ENCODE measurements at places on chromosomes 16 and 17.
A peak's percentile ranks its signal among the peaks of the same experiment; 100 is the strongest.

DNA sequence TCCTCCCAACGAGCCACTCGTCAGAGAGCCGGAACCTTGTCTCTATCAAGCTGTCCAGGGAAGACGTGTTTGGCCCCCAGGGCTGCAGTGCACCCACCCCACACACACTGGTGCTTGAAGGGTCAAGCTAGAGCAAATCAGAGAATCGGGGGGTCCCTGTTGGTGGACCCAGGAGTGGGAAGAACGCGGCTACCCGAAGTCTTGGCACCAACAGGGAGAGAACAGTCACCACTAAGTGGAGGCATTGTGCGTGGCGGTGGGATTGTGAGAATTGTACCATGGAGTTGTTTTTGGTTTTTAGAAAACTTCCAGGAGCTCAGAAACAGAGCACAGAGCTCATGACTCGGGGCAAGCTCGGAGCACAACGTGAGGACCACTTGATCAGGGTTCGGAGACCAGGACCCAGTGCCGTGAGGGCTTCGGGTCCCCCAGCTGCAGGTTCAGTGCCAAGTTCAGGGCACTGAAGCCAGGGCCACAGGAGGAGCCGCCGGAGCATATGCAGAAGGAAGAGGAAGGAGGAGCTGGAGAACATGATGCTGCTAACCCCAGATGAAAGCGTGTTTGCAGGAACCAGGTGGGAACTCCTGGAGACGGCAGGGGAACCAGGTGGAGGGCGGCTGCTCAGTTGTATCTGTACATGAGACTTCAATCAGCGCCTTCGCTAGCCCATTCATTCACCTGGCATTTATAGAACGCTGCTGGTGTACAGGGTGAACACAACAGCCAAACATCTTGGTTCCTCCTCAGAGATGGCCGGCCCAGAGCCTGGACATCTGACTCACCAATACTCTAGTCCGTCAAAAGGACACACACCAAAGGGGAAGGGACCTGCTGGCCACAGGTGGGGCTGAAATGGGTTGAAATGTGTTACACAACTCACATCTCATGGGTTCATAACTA is 42.8 kb downstream of the METRNL start:
- DNase-seq = no peak

DNA sequence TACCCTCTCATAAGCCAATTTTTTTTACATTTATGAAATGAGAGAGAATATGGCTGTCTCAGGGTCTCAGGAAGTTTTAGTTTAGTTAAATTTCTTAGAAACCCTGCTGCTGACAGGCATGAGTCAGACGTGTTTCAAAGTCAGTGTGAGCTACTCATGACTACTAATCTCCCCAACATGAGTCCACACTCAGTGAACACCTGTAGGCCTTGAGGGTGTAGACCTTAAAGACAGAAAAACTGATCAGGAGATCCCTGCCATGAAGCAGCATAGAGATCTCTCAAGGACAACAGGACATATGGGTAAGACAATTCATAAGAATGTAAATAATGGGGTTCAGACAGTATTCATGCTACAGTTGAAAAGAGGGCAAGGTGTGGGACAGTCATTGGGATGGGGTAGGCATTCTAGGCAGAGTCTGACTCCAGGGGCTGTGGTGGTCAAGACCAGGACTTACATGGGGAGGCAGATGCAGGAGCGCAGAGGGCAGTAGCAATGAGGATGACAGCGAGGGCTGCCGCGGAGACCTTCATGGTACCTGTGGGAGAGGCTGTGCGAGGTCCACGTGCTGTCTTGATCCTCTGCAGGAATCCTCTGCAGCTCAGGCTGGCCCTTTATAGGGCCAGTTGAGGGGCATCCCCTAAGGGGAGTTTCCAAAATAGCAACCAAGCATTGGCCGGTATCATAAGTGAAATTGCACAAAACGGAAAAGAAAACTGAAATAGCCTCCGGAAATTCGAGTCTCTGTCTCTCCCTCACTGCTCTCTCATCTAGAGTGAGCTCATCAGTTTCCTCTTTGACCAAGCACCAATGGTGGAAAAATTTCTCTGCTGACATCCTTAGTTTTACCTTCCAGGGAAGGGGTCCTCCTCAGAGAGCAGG is at the start of gene CCL5:
TSS of gene CCL5 (minus strand) at position 588 of the 882 bp plus-strand sequence.
- no peak for DNase-seq

GRCh38 chr17:67211742-67212141 is 33.3 kb downstream of the HELZ start:
- no peak for DNase-seq

DNA sequence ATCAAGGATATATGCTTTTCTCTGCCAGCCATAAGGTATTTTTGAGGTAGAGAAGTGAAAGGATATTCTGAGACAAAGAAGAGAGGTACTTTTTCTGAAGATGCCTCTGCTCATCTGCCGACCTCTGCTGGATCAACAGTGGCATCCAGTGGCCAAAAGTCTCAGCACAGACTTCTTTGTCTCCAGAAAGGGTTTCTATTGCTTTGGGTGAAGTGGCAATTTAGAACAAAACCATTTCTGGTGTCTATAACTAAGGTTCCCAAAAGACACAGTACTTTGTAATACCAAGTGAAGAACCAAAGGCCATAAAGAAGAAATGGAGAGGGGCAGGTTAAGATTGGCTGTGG is 155.2 kb upstream of the C17orf78 start:
- peak; percentile 29 for DNase-seq

GRCh38 chr16:48537275-48537674 is 72.7 kb downstream of the N4BP1 start:
- no peak for DNase-seq

DNA sequence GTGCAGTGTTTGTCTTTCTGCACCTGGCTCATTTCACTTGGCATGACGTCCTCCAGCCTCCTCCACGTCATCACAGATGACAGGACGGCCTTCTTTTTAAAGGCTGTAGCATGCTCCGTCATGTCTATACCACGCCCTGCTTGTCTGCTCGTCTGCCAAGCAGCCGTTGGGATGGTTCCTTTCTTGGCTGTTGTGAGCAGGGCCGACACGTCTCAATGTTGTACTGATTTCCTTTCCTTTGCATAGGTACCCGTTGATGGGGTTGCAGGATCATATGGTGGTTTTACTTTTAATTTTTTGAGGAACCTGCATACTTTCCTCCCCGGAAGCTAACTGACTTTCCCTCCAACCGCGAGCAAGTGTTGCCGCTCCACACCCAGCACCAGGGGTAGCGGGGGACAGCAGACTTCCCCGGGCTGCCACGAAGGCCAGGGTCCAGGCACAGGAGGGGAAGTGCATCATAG is 212.2 kb upstream of the ZNF469 start:
- no peak for DNase-seq

DNA sequence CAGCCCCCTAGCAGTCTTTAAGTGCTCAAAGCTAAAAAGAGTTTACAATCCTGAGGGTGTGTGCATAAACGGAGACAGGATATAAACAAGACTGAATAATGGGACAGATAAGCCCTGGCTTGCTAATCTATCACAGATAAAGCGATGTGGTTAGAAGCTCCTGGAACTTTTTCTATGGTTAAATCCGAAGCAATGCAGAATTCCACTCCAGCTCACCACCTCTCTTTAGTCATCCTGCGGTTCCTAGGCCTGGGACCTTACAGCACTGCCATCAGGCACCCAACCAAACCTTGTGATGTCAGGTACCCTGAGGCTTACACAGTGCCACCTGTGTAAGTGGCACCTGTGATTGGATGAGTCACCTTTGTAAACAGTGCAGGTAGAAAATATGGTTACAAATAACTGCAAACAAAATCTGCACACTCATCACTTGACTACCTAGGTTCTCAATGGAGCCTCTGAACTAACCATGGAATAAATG is 31.5 kb upstream of the B4GALNT2 start:
- peak; percentile 59 for DNase-seq

All from Caco-2 (cell line).